ENCODE measurements at places on chromosomes 12 and 14.

DNA sequence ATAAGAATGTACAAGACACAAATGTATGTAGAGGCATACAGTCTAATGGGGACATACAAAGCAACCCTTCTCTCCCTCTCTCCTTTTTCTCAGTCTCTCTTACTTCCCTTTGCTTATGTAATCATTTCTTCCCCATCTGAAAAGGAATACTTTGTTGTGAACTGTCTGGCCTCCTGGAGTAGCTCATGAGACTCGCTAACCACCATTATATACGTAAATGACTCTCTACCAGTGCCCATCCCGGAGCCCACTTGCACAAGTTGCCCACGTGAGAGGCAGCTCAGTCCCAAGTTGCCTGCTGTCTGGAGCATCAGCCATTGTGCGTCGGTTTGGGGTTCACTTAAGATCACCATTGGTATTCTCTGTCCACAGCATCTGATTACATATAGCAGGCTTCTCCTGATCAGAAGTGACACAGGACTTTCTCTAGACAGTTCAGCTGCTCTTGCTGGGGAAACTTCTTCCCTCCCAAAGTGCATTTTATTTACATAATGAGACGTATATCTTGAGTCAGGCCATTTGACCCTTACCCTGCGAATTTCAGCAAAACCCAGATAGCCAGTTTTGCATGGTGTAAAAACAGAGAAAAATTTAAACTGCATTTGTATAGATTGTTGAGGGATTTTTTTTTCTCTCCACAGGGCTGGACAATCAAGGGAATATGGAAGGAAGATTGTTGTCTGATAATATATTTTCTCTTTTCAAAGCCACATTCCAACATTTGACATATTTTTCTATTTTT lies 220.7 kb upstream of the EGLN3 start:
- no peak for DNase-seq

DNA sequence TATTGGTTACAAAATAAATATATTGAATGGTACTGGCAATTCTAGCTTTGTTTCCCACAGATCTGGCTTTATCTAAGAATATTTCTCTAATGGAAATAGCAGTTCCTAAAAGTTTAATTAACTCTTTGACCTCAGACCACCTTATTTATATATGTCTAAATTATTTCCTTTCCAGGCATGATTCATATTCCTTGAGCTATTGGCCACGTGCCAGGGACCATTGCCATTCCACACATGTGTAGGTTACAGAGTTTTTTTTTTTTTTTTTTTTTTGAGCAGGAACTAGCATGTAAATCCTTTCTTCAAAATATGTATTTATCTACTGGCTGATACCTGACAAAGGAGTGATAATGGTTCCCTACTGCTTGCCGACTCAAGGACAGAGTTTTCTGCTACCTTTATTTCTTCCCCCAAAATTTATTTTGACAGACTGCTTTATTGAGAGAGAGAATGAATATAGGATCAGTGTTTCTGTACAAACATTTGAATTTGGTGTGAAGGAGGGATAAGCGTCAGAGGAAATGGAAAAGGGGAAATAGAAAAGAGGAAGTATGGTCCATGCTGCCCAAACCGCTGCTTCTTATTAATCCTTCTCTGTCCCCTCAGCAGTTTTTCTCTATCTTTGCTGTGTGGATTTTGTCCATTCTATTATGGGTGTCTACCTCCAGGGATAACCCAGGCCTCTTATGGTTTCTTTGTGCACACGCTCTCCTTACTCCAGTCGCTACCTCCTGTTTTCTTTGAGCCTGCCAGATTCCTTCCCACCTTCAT lies 36.4 kb downstream of the PDE3A start:
- no peak for DNase-seq

DNA sequence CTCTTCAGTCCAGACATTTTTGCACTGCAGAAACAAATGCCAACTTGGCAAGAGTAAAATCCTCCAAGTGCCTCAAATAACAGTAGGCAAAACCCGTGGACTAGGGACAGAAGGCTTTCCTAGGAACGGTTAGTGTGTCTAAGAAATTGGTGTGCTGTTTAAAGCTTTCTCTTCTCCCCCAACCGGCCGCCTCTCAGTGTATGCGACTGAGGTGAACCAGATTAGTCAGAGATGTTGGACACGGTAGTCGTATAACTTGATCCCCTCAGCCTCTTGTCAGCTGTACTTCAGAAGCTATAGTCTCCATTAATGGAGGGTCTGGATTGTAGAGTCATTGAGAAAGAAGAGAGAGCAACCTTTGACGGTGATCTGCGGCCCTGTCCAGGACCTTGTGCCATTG lies 21.7 kb downstream of the PPFIBP1 start:
- no peak for DNase-seq

DNA sequence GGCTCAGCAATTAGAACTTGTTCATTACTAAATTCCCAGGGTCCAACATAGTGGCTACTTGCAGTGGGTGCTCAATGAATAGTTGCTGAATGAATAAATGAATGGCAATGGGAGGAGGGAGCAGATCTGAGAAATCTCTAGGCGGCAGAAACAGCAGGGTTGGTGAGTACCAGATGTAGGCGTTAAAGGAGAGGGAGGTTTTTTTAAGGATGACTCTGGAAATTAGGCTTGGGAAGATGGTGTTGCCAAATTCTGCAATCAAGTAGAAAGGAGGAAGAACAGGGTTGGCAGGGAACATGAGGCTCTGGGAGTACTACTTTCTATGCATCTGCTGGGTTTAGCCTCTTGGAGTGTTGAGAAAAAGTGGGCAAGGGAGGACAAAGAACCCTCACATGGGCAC lies 207.1 kb downstream of the APAF1 start:
- DNase-seq = no peak

DNA sequence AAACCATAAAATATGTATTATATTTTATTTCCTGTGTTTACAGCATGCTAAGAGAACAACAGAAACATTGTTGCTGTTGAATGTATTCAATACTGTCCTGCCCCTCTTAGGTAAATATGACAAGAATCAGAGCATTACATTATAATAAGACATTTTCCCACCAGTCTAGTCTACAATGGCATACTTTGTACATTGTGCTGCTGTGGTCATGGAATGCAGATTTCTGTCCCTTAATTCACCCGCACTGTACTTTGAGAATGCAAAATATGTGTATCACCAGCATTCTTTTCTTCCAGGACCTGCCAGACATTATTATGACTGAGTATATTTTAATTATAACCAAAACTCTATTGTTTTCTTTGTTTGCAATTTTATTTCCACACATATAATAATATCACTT lies 16.5 kb upstream of the OR10AD1 start:
- no peak for DNase-seq

GRCh38 chr12:75747572-75748021 lies 236.2 kb upstream of the KRR1 start:
- DNase-seq = no peak

DNA sequence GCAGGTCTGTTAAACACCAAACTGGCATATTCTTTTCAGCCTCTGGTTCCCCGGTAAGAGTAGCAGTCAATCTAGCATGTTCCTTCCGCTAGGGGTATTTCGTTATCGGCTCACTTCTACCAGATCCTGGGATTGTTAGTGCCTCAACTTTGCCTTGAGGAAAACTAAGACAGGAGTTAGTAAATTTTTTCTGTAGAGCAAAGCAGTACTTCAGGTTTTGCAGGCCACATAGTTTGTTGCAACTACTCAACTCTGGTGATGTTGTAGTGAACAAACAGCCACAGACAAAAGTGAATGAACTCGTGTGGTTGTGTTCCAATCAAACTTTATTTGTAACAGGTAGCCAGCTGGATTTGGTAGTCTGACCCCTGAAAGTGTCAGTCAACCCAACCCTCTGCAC lies 6.3 kb upstream of the CDH24 start:
- DNase-seq = no peak

- DNase-seq = no peak
Measured at GRCh38 chr14:75279153-75279762, 630 bp downstream of the FOS start.

DNA sequence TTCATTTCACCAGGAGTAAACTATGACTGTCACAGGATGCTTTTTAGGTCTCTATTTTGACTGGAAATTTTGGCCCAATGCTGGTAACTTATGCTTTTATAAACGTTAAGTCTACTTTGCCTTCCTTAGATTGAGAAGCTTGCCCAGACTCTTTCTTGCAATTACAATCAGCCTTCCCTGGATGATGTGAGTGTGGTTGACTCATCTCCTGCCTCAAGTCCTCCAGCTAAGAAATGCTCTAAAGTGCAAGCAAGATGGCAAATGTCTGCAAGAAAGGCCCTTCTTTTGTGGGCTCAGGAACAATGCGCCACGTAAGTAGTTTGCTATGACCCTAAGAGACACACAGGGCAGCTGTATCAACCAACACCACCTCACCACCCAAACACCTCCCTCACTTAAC lies 96.9 kb downstream of the SYNE2 start:
- no peak for DNase-seq

GRCh38 chr12:129840145-129840884 lies 63.5 kb downstream of the TMEM132D start:
- DNase-seq = no peak

- DNase-seq = no peak
Measured at GRCh38 chr12:69095765-69096477, 143.4 kb upstream of the CPSF6 start.

GRCh38 chr12:106416273-106416672 lies 58.7 kb downstream of the POLR3B start:
- no peak for DNase-seq

DNA sequence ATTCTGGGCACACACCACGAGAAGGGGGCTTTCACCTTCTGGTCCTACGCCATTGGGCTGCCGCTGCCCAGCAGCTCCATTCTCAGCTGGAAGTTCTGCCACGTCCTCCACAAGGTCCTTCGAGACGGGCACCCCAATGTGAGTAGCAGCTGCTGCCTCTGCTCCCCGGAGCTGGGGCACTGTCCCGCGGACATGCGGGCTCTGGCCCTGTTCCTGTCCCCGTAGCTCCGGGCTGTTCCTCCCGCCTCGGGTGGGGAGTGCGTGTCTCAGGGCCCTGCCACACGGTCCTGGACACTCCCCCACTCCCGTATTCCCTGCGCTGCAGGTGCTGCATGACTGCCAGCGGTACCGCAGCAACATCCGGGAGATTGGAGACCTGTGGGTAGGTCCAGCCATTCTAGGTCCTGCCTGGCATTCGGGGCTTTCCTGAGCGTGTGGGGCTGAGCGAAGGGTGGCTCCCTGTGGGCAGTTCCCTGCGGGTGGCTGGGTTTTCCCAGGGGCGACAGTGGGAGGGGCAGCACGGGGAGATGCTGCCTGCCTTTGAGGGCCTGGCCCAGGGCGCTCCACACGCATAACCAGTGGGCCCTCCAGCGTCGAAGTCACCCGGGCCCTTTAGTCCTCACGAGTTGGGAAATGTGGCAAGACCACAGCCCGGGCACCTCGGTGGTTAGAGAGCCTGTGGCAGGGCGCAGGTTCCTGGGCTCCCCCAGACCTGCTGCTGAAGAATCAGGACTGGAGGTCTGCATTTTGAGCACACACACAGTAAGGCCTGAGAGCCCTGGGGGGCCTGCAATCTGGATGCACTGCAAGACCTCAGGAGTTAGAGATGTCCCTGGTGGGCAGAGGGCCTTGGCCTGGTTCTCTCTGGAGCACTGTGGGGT lies 13.5 kb downstream of the HIP1R start:
- DNase-seq = no peak

DNA sequence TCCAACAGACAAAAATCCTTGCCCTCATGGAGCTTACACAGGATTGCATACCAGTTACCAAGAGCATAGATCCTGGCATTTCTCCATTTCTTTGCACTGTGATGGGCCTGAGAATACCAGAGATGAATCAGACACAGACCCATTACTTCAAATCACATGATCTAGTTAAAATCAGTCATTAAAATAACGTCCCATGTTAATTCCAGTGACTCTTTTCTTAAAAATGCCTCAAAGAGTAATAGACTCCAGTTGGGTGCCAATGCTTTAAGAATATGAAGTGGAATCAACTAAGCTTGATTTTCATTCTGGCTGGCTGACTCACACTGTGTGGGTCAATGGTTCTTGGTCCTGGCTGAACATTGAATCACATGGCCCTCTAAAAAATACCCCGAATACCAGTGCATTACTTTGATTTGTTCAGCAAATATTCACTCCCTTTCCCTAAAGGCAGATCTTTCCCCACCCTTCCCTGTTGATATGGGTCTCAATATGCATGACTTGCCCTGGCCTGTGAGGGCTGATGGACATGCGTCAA lies 11.0 kb downstream of the ASB2 start:
- DNase-seq = no peak

DNA sequence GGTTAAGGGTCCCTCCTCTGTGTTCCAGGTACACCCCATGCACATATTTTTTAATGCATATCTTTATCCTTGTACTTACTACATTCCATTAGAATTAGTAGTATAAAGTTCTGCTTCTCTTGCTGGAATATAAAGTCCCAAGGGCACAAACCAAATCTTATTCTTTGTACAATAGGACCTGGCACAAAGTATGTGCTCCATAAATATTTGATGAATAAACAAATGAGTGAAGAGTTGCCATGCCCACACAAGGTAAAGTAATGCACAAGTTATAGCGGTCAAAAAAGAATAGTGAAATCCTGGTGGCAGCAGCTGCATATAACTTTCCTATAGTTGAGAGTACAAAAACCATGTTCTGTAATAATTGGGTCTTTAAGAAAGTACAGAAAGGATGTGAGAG lies 82.1 kb upstream of the BMP4 start:
- no peak for DNase-seq

GRCh38 chr14:61811882-61812346 lies 49.7 kb downstream of the SNAPC1 start:
- no peak for DNase-seq

DNA sequence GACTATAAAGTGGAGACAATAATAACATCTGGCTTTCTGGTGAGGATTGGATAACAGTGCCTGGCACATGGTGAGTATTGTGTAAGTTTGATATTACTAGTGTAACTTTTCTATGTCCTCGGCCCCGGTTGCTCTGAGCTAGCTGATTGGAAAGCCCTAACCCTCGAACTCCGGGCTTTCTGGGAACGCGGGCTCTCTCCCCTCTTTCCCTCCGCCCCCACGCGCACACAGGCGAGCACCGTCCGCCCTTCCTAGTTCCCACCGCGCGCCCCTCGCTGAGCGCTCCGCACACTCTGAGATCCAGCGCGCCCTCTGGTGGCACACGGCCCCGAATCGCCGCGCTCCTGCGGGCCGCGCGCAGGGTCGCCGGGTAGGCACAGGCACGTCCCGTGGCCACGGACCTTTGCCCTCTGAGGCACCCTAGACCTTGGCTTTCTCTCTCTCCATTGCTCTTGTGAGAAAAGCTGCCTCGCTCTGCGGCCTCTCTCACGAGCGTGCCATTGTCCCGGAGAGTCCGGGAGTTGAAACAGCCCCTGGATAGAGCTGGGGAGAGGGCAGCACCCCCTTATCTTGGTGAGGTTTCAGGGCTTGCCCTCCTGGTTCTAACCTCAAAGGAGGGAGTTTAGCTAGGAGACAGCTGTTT lies 23.2 kb upstream of the ESRRB start:
- DNase-seq = no peak

DNA sequence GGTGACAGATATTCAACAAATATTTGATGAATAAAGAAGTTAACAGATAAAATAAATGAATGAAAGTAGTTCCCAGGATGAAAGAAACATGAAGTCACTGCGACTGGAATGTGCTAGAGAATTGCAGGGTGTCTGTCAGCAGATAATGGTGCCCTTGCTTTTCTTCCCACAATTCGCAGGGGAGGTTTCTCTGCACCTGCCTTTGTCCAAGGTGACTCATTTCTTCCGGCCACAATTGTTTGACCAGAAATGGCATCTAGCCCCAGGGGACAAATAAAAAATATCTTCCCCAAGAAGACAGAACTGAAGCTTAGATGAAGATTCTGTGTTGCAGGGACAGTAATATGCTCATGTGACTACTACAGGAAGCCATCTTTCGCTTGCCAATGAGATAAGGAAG lies 316.1 kb upstream of the TBX3 start:
- DNase-seq = no peak

GRCh38 chr14:47365233-47365632 lies 310.2 kb downstream of the MDGA2 start:
- DNase-seq = no peak

GRCh38 chr12:132040906-132041606 lies 91.3 kb downstream of the EP400 start:
- DNase-seq = no peak
